Activated CD4-positive, alpha-beta T cell treated with anti-CD3 and anti-CD28 coated beads, Interleukin-2, Interleukin-4, amounts not matched to agents 100 ng/mL and 50 ng/mL, durations not matched to agents 16 hours and 8 hours (primary cell): ENCODE measurements at places on chromosomes 11 and 22.

- no peak for DNase-seq
These were observed 11.3 kb upstream of the MTMR3 start for GRCh38 chr22:29871684-29872083.

DNA sequence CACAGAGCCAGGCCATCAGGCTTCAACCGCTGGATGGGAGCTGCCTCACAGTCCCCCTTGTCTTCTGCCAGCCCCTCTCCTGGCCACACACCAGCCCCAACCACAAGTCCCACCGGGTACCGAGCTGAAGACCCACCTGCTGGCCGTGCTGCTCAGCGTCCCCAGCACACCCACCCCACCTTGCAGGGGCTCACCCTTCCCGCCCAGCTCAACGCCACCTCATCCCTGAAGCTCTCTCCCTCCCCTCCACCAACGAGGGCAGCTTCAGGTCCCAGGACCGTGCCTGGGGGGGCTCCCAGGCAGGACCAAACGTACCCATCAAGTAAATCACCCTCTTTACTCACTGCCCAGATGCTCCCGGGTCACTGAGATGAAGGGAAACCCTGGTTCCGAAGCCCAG lies 141.0 kb downstream of the CRYBB2 start:
- DNase-seq: no peak

GRCh38 chr11:64181506-64182411 lies 4.2 kb upstream of the STIP1 start:
- peak; percentile 49 for DNase-seq

DNA sequence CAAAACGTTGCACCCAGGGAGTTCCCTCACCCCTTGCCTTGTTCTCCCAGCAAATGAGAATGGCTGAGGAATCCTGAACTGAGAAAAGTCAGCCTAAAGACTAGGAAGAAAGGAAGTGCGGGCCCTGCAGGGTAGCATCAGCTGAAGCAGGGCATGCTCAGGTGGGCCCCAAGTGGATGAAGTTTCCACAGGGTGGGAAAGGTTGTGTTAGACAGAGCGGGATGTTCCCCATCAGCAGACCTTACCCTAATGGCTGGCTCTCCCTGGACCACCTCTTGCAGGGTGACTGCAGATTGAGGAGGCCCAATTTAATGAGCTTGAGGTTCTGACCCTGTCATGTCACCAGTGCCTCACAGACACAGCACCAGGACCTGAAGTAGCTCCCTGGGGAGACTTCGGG lies 81.5 kb upstream of the MYOD1 start:
- DNase-seq: no peak

DNA sequence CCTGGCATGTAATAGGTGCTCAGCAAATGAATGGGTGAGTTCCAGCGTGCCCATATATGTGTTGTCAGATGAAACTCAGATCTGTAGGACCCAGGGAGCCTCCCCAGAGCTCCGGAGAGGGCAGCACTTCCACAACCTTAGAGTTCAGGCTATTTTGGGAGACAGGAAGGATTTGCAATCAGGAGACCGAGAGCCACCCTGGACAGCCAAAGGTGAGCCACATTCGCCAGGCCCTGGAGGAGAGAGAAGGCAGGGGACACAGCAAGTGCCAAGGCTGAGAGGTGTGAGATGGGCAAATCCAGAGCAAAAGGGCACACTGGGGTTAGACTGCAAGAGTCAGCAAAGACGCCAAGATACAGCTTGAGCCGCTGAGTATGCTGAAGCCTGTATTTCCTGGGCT lies 66.4 kb downstream of the CD82 start:
- DNase-seq: no peak

- DNase-seq: no peak
These were observed 136.3 kb upstream of the TEAD1 start for GRCh38 chr11:12537778-12538401.

- no peak for DNase-seq
These were observed 28.8 kb downstream of the DKK3 start for GRCh38 chr11:11979488-11980117.

DNA sequence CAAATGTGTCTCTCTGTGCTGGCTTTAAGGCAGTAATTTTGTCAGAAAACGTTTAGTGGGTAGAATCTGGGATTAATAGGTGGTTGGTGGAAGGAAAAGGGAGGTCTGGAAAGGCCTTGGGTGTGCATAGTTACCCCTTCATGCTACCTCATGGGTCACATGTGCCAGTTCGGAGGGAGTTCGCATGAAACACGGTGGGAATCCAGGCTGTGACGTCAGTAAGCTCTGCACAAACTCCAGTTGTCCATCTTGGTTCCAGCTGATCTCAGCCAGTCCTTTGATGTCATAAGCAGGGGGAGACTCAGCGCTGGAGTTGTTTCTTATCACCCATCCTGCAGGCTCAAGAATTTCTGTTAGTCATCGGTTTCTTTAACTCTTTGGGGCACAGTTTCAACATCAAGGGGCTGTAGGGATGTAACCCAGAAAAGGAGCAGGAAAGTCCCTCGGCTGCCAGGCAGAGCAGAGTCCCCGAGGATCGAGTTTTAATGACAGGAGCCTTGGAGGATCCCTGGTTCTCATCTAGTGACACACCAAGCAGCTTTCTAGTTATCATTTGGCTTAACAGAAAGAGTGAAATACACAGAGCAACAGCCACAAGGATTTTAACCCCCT lies 28.9 kb downstream of the MOV10L1 start:
- DNase-seq: no peak

GRCh38 chr11:64516226-64516625 lies 74.8 kb upstream of the SLC22A12 start:
- peak; percentile 28 for DNase-seq

GRCh38 chr22:36796552-36797175 lies 20.2 kb downstream of the PVALB start:
- no peak for DNase-seq

GRCh38 chr22:22235558-22235957 lies 9.0 kb upstream of the VPREB1 start:
- peak; percentile 66 for DNase-seq

- no peak for DNase-seq
These were observed 783.6 kb downstream of the BRD1 start for GRCh38 chr22:49044091-49044490.

- no peak for DNase-seq
These were observed 455.8 kb downstream of the TMEM135 start for GRCh38 chr11:87493516-87493915.

DNA sequence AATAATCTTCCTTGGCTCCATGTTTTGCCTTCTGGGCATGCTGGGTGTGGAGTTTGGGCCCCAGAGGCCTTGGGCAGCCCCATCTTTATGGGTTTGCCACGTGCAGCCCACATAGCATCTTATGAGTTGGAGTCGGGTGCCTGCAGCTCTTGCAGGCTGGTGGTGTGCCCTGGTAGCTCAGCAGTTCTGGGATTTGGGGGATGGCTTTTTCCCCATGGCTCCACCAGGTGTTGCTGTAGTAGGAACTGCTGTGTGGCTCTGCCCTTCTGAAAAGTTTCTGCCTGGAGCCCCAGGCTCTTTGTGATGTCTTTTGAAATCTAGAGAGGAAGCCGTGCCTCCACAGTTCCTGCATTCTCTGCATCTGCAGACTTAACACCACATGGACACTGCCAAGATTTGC lies 16.8 kb downstream of the EED start:
- no peak for DNase-seq

- DNase-seq: peak; percentile 9
These were observed 540 bp downstream of the MEN1 start for GRCh38 chr11:64809781-64810241.

GRCh38 chr22:33337524-33337923 lies 279.3 kb upstream of the SYN3 start:
- no peak for DNase-seq

GRCh38 chr11:61297746-61298145 lies 2.6 kb upstream of the VWCE start:
- DNase-seq: no peak

DNA sequence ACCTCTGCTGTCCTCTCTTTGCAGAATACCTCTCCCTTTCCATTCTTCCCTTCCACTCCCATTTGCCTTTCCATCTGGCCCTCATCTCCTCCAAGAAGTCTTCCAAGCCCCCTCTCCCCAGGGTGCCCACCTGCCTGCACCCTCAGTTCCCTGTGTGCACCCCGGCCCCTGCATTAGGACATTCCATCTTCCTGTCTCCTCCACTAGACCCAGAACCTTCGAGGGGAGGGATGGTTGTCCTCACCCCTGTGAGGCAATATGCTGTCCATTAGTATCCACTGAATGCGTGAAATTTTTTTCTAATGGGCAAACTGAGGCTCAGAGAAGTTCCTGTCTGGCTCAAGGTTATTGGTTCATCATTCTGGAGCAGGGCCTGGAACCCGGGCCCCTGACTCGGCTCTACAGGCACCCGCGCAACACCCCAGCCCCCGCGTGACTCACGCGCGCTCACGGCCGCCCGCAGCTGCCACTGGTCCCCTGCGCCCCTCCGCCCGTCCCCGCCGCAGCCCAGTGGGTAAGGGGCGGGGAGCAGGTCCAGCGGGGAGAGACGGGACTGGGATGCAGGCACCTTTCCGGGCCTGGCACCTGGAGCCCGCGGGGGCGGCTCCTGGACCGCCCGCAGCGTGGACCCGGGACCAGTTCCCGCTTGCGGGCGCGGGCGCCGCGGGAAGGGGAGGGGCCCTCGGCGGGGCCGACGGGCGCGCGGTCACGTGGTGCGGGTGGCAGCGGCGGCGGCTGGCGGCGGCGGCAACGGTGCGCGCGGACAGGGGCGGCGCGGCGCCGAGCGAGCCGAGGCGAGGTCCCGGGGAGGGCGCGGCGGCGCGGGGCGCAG lies 7.0 kb downstream of the SEPTIN3 start:
- DNase-seq: peak; percentile 20

DNA sequence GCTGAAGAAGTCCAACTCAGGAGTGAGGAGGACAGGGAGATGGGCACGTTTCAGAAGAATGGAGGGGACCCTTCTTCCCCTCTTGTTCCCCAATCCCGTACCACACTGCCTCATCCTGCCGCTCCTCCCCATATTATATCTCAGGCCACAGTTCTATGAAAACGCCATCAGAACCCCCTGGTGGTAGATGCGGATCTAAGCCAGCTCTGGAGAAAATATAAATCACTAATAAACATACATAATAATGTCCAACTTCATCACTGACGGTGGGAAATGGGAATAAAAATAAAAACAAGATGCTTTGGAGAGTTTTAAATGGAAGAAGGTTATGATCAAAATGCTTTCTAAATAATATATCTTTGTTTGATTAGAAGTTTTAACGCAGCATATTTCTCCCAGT lies 400.3 kb downstream of the CADM1 start:
- DNase-seq: no peak

DNA sequence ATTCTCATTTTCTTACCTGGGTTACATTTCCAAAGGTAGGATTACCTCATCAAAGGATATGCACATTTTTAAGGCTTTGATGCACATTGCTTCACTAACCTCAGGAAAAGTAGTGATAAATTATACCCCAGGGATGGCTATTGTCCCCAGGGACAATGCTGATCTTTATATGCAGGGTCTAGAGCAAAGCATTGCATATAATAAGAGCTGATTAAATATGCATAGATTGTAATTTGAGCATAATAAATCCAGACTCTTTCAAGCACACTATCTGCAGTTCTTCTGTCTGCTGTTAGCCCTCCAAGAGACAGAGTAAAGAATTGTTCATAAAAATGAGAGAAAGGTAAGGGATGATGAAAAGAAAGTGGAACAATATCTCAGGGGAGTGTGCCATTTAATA lies 57.3 kb upstream of the SYT13 start:
- no peak for DNase-seq

DNA sequence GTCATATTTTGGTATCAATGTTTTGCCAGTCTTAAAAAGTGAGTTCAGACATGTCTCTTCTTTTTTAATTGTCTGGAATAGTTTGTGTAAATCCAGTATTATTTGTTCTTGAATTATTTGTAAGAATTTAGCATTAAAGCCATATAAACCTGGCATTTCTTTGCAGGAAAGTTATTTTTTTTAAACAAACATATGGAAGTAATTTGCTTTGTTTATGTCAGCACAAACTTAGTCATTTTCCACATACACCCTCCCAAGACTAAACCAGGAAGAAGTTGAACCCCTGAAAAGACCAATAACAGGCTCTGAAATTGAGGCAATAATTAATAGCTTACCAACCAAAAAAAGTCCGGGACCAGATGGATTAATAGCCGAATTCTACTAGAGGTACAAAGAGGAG lies 9.1 kb upstream of the CCDC81 start:
- DNase-seq: no peak

DNA sequence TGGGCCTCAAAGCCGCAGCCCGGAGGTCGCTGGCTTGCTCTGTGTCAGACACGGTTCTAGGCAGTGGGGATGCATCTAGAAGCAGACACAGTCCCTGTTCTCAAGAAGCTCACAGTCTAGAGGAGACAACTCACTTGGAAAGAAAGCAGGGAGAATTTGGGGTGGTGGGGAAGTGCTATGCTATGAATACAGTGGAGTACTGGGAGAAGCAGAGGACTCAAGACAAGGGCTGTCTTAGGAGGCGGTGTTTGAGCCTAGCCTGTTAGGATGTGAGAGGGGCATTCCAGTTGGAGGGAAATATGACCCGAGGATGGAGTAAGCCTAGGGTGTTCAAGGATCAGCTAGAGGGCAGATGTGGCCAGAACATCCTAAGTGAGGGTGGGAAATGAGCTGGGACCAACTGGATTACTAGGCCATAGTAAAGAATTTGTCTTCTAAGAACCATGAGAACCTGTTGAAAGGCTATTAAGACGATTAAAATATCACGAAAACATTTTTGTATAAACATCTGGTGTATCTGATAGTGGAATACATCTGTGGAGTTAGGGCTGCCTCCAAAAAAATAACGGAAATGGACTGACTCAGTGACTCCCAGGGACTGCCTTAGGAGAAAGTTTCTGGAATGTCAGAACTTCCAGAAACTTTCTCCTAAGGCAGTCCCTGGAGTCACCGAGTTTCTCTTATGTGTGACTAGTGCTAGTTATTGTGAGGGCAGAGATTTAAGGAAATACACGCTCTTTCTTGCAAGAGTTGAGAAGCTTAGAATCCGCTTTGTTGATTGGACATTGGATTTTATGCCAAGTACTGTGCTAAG lies 1.1 kb upstream of the PITPNB start:
- no peak for DNase-seq

DNA sequence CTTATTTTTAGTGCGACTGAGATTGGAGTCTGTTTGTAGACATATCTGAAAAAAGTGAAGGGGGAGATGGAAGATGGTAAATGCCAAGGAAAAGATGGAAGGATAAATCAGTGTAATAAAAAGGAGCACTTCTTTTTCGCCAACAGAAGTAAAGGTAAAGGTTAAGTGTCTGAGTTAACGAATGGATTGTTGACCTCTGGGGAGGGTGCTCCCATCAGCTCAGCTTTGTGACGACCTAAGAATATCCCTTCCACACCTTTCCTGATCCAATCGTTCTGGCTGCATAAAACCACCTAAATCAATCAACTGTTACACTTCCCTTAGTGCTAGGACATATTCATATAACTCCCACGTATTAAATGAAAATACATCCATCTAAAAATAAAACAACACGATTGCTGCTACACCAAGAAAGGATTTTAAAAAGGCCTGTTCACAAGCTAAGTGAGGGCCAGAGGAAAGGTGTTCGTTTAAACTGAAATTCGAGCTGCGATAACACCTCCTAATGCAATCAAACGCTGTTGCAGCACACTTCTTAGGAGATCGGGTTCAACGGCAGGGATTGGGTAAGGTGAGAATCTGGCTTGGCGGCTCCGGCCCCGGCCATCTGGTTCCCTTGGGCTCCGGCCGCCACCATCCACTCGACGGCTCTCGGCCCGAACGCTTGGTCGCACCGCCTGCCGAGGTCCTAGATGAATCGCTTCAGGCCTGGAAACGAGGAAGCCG lies 658 bp downstream of the C11orf71 start:
- no peak for DNase-seq
